ENCODE measurements at places on chromosomes 7 and 10.

GRCh38 chr10:72056932-72057751, 31.2 kb downstream of the SPOCK2 start:
- DNase-seq: no peak

DNA sequence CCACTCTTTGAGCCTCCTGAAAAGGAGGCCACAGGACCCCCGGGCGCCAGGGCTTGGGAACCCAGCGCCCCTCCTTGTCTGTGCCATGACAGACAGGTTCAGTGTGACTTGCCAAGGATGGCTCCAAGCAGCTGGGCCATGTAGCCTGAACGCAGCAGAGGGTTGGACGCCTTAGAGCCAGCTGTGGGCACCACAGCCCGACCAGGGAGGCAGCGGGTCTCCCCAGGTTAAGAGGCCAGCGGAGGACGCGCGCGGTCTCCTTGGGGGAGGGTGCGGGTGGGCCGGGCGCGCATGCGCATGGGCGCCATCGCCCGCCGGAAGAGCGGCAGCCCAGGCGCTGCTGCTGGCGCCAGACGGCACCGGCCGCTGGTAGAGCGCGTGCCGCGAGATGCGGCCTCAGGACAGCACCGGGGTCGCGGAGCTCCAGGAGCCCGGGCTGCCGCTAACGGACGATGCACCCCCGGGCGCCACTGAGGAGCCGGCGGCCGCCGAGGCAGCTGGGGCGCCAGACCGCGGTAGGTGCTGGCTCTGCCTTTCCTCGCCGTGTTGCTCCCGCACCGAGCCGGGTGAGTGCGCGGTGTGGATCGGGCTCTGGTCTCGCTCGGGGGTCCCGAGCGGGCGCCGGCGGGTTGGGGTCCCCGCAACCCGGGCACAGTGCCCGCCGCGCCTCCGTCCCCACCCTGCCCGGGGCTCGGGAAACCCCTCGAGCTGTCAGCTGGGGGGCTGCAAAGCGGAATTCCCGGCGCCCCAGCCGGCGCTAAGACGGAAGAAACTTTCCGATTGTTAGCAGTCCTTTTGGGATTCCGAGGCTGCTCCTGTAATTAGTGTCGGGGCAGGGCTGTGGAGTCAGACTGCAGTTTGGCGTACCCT, at the start of gene SLC35G1:
SLC35G1 (plus strand) TSS at position 333 of the 870 bp plus-strand sequence; CDS start at position 389, 56 bp downstream.
- DNase-seq: no peak

DNA sequence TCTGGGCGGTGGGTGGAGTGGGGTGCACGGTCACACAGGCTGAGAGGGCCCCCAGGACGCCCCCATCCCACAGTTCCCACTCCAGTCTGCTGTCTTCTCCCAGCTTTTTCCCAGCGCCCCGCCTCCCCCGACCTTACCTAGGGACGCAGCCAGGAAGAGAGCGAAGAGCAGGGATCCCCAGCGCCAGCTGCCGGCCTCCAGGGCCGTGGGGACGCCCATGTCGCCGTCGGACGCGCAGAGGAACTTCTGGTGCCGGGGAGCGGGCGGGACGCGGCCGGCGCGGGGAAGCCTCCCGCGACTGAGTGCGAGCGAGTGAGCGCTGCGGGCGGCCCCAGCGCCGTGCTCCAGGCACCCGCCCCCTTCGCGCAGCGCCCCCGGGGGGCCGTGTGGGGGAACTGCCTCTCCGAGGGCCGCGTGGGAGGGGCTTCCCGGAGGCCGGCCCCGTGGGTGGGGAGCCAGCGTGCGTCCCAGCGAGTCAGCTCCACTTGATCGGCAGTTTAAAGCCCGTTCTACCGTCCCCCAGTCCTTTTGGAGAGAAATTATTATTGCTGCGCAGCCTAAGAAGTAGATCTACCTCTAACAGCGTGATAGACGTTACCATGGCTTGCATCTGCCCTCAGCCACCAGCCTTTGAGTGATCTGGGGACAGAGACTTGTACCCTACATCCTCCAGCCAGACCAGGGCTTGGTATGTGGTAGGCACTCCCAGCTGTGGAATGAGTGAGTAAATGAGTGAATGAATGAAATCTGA, at the start of gene VSIR:
VSIR (minus strand) TSS at position 300 of the 751 bp plus-strand sequence; CDS start at position 219, 81 bp downstream.
- DNase-seq: peak; percentile 27

DNA sequence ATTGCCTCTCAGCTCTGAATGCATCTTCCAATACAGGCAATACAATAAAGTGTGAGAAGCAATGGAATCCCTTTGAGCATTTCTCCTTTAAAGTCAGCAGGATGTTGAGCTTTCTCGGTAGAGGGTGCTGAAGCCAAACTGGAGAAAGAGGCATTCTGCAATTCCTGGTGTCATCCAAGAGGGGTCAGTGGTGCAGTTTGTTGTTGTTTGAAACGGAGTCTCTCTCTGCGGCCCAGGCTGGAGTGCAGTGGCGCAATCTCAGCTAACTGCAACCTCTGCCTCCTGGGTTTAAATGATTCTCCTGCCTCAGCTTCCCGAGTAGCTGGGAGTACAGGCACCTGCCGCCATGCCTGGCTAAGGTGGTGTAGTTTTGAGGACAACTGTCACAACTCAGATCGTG, 486.5 kb downstream of the CALN1 start:
- DNase-seq: no peak

DNA sequence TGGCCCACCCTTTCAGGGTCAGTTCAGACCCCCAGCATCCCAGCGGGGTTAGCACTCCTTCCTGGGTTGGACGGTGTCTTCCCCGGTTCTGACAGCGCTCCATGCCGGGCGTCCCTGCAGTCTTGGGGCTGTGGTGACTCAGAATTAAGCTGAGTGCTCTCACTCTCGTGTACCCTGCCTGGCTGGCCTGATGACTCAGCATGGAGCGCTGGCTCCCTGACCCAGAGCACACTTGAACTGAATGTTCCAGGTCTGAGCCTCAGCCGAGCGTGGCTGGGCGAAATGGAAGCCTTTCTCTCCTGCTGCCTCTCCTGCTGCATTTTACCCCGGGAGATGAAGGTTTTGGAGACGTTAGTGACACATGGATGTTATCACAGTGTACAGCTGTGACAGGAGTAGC, 7.1 kb downstream of the BAG3 start:
- peak; percentile 63 for DNase-seq

- DNase-seq: no peak
Observed at GRCh38 chr7:140229591-140230515, 53.1 kb upstream of the KDM7A start.

DNA sequence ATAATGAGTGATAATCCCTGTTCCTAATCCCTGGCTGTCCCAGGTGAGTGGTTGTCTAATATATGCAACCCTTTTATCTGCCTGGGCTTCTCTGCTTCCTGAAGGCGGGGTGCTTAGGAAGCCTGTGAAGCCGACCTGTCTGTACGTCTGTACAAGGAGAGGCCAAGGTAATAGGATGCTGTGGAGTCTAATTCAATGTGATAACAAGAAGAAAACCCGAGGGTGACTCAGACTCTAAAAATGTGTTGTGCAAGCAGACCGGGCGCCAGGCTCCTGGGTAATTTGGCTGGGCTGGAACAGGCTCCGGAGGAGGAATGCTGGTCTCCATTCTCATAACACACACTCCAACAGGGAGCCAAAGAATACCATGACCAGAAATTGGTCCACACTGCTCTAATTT, 43.6 kb downstream of the THNSL1 start:
- peak; percentile 63 for DNase-seq

DNA sequence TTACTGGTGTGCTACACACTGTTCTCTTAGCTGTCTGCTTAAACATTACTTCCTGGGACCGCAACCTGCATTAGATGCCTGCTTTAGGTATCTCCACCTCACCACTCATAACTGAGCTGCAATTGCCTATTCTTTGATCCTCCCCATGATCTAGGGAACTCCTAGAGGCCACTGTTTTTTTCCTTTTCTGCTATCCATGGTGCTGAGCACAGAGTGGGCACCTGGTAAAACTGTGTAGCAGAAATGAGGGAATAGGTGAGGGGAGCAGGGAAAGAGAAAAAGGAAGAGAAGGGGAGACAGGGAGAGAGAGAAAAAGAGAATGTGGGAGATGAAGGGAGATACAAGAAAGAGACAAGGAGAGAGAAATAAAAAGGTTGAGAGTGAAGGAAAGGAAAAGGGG, 434.9 kb downstream of the ADRA2A start:
- DNase-seq: no peak

- no peak for DNase-seq
Observed at GRCh38 chr7:23544913-23545354, 13.2 kb upstream of the TRA2A start.

GRCh38 chr7:19752020-19752419, 21.4 kb downstream of the TMEM196 start:
- no peak for DNase-seq

GRCh38 chr10:57338823-57339558, 928.7 kb downstream of the IPMK start:
- peak; percentile 13 for DNase-seq
